ENCODE measurements at places on chromosomes 3 and 15. TPM values are rescaled to one million over a fixed set of nuclear protein-coding genes. Genes with fewer than 3 reads are reported as not detected.

The HRH1 gene
- 1.8 TPM for total RNA-seq

DNA sequence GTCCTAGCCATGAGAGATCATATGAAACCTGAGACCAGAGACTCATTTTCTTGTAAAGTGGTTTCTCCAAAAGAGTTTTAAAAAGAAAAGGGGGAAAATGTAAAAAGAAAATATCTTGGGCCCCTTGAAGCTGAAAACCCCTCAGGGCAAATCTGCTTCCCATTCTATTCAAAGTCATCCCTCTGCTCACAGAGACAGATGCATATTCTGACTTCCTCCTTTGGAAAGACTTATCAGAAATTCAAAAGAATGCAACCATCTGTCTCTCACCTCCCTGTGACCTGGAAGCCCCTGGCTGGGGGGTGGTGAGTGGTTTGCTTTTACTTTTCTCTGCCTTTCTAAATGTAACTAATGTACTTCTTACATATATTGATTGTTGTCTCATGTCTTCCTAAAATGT is 1154.8 kb downstream of the NSUN3 start:
- no peak for DNase-seq

- DNase-seq, result no peak
Observed at GRCh38 chr3:55629432-55629831, 142.3 kb upstream of the WNT5A start.

DNA sequence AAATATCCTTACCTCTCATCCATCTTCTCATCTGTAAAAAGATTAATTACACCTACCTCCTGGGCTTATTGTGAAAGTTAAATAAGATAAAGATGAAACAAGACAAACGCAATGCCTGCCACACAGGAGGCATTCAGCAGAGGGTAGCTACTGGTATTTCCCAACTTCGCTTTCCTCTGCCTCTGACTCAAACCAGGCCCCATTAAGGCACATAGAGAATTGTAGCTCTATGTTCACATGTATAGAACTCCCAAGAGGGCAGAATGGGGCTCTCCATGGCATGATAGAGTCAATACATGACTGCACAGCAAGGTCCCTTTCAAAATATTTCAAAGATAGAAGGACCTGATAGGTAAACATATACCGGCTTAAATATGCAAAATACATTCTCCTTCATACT is 1.4 kb downstream of the LYSMD2 start:
- no peak for DNase-seq

DNA sequence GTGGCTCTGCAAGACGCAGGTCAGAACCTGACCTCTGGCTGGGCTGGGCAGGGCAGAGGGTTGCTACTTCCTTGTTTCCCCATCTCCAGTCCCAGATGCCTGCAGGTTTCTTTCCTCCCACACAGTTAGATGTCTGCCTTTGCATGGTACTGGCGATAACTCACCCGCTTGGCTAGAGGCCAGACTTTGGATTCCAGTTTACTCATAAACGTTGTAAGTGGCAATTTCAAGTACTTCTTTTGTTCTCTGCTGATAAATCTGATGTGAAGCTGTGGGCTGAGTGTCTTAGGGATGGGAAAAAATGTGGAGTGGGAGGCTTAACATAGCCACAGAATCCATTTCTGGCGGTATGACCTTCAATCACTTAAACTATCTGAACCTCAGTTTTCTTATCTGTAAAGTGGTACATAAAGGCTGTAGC is 194.2 kb downstream of the EBLN2 start:
- DNase-seq, result no peak

DNA sequence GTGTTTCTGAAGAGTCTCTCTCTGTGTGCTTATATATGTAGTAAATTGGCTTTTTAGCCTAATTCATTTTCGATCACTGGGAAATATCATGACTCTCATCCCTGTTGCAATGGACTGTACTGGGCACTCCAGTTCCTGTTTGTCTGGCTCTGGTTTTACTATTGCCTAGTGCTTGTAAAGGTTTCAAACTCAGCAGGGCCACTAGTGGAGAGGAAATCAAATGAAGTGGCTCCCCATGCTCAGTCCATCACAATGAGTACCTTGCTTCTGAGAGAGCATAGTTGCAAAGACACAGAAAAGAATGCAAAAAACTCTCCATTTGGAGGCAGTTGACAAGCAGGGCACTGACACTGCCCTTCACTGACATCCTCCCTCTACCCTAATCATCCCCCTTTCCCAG is 167.8 kb downstream of the TAFA4 start:
- no peak for DNase-seq

DNA sequence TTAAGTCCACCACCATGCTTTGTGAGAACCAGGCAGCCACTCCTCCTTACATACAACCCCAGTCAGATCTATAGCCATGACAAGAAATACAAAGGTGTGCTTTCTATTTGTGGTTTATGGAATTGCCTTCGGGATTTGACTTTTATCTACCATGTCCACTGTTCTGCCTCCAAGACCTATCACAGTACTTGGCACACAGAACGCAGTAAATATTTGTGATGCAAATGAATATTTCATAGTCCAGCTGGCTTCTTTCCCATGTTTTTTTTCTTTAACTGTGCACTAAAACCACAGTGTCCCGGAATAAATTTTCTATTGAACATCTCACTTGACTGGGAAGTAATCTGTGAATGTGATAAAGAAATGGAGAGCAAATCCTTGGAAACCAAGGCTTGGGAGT is 314.7 kb downstream of the RORA start:
- DNase-seq, result no peak

- no peak for DNase-seq
Observed at GRCh38 chr3:5275529-5275928, 88.0 kb downstream of the EDEM1 start.

The CAPN7 gene
- total RNA-seq, result 28.2 TPM

DNA sequence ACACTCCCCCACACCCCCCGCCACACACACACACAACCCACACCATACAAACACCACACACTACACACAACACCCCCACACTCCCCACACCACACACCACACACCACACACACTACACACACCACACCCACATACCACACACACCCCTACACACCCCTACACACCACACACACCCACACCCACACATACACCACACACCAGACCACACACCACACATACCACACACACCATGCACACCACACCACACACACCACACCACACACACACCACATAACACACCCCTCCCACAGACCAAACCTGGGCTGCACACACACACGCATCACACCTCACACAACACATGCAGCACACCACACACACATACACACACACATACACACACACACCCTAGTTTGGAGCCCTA is 1.8 kb upstream of the RASGRF1 start:
- DNase-seq, result no peak

GRCh38 chr15:81301815-81302399 is 22.0 kb downstream of the STARD5 start:
- DNase-seq, result no peak

The CHRM5 gene
- total RNA-seq, result not detected

DNA sequence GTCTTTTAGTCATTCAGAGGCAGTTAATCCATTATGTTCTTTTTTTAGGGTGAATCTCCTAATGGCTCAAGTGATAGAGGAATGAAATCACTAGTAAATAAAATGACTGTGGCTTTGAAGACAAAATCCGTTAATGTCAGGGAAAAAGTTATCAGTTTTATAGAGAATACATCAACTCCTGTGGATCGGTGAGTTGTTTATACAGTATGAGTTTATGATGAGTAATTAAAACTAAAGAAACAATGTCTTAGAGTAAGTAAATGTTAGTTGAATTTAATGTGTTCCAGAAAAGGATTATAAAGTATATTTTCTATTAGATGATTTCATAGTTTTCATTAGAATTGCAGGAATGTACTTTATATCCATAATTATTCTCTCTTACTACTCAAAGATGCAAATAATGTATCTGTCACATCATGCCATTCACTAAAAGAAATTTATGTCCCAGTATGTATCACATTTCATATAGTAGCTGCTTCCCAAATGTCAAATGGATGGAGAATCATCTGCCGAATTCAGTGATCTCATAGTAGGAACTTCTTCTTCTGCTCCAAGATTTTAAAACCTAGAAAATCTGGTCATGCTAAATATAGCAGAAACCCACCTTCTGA is 24.1 kb upstream of the NIT2 start:
- no peak for DNase-seq

DNA sequence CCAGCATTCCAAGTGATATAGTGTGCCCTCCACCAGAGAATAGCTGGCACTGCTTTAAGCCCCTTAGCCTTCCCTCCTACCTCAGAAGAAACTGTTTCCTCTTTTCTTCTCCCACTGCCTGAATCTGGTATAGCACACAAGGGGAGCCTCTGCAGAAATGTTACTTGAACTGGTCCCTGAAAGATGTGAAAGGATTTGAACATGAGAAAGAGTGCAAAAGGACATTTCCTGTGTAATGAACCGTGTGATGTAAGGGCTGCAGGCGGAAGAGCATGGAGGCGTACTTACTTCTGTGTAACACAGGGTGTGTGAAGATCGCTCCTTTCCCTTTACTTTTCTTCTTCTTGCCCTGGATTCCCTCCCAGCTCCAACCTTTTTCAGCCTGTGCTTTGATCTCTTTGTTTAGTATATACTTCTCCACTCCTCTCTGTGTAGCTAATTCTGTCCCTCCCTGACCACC is 8.4 kb downstream of the TMOD3 start:
- no peak for DNase-seq

The MUC13 gene
- not detected for total RNA-seq

GRCh38 chr3:186621894-186622650 is 9.2 kb downstream of the AHSG start:
- no peak for DNase-seq

- no peak for DNase-seq
Observed at GRCh38 chr3:141440942-141441341, 45.9 kb upstream of the RASA2 start.

GRCh38 chr3:175728566-175728965 is 869.4 kb downstream of the NAALADL2 start:
- no peak for DNase-seq

GRCh38 chr3:10992017-10992942 is at the start of gene SLC6A1:
Gene SLC6A1, plus strand, starts transcription at chr3:10992748. Its CDS starts 24,464 bp downstream, at chr3:11017212.
- DNase-seq, result no peak

The TP63 gene
- not detected for total RNA-seq

DNA sequence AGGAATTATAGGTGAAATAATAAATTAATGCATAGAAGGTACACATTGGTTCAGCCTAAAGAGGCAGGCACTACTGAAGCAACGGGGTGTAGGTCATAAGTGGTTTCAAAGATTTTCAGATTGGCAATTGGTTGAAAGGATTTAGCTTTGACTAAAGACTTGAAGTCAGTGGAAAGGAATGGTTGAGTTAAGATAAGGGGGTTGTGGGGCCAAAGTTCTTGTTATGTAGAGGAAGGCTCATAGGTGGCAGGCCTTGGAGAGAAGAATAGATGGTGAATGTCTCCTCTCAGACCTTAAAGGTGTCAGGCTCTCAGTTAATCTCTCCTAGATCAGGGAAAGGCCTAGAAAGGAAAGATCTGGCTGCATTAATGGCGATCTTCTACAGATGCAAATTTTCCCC is 209.8 kb downstream of the ATP10A start:
- DNase-seq, result no peak

DNA sequence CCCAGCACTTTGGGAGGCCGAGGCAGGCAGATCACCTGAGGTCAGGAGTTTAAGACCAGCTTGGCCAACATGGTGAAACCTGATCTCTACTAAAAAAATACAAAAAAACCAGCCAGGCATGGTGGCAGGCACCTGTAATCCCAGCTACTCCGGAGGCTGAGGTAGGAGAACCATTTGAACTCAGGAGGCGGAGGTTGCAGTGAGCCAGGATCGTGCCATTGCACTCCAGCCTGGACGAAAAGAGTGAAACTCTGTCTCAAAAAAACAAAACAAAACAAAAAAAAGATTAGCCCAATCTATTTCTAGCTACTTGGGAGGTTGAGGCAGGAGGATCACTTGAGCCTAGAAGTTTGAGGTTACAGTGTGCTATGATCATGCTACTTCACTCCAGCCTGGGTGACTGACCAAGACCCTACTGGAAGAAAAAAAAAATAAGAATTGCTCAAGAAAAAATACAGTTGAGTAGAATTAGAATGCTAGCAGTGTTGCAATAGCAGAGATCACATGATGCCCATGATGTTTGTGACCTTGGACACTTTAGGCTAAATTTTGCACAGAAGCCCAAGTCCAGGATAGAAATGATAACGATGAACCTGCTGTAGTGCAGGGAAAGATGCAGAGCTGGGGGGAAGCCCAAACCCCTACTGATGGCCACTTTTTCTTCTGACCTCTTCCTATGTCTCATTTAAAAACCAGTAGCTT is 162.2 kb downstream of the LPP start:
- no peak for DNase-seq

DNA sequence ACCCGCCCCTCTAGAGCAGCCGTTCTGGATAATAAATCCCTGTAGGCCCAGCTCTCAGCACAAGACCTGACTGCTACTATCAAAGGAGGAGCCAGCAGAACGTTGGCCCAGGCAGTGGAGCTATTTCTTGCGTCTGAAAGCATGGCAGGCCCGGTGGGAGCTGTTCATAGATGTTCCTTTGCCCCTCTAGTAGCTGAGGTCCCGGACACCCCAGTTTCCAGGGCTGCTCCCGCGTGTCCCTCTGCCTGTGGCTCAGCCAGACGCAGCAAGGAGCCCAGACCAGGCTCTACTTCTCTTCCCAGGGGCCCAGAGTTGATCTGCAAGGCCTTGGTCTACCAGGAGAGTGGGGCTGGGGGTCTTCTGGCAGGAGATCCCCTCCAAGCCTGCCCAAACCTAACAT is 76.1 kb downstream of the FAM174B start:
- no peak for DNase-seq

GRCh38 chr3:191120447-191121298 is 78.4 kb upstream of the OSTN start:
- DNase-seq, result no peak

DNA sequence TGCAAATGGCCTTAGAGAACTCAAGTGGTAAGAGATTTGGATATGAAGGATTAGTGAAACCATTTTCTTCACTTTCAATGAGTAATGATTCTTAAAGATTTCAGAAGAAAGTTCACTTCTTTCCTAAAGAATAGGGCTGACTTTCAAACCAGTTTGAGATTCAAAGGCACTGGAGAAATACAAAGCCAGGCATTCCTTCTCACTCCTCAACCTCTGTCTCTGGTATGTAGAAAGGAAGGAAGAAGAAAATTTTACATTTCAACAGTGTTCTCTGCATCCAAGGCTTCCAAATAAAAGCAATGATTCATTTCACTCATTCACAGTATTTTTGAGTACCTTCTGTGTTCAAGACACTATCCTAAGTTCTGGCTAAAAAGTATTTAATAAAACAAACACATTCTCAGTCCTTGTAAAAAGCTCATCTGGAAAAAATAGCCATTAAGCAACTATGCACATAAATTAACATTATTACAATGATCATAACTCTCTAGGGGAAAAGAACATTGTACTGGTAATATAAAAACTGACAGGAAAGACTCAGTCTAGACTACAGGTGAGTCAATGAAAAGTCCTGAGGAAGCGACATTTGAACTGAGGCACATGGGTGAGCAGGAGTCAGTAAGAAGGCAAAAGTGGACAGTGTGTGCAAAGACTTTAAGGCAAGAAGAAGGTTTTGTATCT is 79.5 kb downstream of the IMPG2 start:
- no peak for DNase-seq

All from Right ventricle myocardium inferior (tissue), 1 donor.